ENCODE measurements at places on chromosomes 7 and 10.

GRCh38 chr7:42978496-42978895 lies 46.3 kb downstream of the MRPL32 start:
- no peak for DNase-seq

DNA sequence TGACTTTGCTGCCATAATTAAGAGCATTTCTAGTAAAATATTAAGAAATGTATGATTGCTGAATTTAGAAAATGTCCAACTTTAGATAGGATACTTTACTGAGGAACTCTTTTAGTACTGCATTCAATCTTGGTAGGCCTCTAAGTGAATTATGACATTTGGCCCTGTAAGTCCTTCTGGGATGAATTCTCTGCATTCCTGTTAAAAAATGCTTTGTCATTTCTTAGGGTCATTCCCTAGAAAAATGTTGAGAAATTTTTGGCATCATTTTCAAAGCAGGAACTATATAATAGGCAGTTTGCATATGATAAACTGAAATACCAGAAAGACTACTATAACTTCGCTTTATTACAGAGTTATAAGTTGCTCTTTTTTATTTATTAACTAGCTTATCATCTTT lies 69.3 kb upstream of the PRR15 start:
- DNase-seq, result no peak

DNA sequence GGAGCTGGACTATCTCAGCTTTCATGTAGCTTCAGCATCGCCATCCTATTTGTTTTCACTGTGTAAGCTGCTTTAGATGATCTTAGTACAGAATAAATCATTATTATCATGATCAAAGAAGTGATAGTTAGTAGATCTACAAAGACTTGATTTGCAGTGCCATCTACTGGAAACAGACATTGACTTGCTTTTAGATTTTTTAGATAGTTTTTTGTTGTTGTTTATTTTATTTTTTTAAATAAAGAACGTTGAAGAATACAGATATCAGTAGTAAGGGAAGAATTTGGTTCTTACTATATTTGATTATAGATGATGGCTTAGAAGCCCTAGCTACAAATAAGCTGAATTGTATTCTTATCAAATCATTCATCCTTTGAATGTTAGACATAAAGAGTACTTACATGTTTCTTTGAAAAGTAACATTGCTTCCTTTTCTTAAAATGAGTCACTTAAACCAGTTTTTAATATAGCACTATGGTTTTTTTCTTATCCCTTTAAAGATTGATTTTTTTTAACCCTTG lies 6.3 kb upstream of the SFMBT2 start:
- DNase-seq, result no peak

GRCh38 chr7:100521076-100521475 lies 17.9 kb upstream of the AGFG2 start:
- DNase-seq, result no peak

DNA sequence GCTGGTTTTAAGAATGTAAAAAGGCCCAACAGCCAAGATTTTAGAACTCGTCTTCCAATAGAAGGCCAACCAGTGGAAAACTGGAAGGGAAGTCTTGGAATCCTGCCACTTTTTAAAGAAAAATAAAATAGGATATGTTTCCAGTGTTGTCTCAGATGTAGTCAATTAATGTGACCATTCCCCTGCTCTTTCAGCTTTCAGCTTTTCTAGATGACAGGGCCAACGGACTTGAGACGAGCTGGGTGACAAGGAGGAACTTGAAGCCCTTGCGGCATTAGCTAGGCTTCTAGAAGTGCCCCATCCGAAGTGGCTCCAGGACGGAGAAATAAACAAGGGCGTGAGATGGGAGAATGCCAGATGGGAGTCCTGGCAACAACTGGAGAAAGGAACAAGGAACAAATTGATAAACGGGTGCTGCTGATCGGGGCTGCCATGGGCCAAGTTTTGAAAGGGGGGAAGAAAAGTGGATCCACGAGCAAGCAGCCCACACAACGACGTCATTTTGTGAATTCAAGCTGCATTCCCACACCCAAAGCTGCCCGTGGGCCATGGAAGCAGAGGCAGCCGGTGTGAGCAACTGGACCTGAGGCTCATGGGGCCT lies 42.3 kb downstream of the CTBP2 start:
- DNase-seq, result no peak

- DNase-seq, result no peak
These were observed 50.9 kb downstream of the DOCK1 start for GRCh38 chr10:126955934-126956711.

- no peak for DNase-seq
These were observed 347.2 kb downstream of the CALN1 start for GRCh38 chr7:72064916-72065315.

GRCh38 chr7:116650436-116650835 lies 21.6 kb upstream of the MET start:
- no peak for DNase-seq

- no peak for DNase-seq
These were observed 10.7 kb downstream of the CCDC6 start for GRCh38 chr10:59895629-59896116.

DNA sequence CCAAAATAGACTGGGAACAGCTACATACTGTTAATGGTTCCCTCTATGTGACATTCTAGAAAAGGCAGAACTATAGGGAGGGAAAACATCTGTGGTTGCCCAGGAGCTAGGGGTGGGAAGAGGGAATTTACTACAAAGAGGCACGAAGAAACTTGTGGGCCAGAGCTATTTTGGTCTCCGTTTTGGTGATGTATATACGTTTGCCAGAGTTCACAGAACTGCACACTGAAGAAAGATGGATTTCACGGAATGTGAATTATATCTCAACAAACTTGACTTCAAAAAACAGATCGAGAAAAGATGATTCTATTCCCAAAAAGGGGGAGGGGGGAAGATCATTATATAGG lies 386 bp upstream of the AS3MT start:
- DNase-seq, result no peak

GRCh38 chr10:112813866-112814591 lies 136.0 kb upstream of the TCF7L2 start:
- DNase-seq, result no peak

DNA sequence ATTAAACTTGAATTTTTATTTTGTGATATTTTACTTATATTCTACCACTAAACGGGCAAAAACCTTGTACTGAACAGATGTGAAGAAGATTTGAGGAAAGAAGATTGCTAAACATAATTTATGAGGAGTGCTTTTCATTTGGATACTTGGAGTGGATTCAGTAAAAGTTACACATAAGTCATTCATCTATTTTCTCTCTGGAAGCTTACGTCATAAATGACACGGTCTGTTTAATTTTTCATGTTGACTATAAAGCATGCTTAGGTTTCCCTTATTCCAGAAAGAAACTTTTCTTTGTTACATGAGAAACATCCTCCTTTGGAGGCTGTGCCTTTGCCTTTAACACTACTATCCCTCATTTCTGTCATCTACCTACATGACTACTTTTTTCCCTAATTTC lies 53.9 kb downstream of the TFEC start:
- DNase-seq, result no peak

DNA sequence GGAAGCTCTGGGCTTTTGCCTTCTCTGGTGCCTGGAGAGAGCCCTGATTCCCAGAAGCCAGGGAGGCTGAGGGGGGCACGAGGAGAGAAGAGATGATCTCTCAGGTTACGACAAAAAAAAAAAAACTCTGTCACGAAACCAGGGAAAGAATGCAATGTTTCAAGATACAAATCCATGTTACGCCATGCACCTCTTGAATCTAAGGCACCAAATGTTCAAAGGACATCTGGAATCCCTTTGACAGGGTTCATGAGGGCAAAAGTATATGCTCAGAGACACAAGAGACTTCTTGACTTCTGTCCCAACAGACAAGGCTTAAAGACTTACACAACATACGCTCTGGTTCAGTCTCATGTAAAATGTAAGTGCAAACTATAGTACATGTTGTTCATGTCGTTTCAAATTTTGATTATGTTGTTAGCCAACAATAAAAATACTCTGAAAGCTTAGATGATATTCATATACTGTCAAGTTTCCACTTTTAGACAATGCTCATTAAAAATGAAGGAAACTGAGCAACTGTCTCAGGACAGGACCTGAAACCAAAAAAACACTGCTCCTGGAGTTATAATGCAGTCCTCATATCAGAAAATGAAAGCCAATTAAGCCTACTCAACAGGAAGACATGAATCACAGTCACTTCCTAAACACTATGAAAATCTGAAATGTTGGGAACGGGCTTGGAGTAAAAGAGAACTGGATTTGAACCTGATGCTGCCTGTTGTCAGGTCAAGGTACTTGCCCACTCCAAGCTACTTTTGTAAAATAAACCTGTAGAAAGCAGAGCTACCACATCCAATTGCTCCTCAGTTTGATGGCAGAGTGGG lies 72.3 kb downstream of the CHCHD3 start:
- no peak for DNase-seq

DNA sequence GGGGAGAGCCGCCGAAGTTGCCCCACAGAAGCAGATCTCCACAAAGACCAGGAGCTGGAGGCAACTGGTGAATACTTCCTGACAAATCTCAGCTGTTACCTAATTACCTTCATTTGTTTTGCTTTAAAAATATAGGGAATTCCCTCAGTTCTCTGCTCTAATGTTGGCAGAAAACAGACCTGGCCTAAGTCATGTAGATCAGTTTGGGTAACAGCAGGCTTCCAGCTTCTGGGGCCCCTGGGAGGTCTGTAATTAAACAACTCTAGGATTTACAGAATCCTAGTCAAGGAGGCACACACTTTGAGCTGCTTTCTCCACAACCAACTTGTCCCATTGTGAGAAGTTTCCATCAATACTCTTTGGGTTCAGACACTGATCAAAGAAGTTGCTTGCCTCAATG lies 123.4 kb downstream of the HTR7 start:
- DNase-seq, result no peak

All from stimulated activated CD8-positive, alpha-beta memory T cell treated with anti-CD3 and anti-CD28 coated beads, Interleukin-4, amount 100 ng/mL, for 1 hour (primary cell).